ENCODE measurements at places on chromosomes 12 and 14.
A peak's percentile ranks its signal among the peaks of the same experiment; 100 is the strongest.

DNA sequence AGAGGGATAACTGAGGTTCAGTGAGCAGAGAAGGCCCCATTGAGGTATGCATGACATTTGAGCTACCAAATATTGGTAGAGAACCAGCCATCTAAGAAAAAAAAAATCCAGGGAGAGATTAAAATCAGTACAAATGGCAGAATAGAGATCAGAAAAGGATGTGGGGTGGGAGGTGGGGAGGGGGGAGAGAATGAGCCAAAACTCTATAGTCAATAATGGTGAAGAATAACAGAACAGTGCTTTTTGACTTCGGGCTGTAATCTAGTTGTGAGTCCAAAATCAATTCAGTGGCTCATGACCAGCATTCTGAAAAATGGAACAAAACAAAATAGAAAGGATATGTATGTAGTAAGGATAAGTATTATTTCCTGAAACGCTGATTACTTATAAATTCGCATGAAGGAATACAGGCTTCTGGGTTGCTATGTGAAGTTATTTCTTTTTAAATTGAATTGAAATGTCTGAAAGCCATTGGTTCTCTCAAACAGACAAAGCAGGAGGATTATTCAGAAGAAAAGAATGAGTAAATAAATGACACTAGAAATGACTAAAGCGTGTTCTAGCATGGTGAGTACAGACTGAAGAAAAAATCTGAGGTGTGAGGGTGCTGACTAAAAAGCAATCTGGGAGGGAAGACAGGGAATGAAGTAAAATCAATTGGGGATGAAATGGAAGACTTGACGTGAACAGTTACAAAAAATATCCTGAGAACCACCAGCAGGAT lies 72.4 kb downstream of the ATP2B1 start:
- peak; percentile 72 for DNase-seq

DNA sequence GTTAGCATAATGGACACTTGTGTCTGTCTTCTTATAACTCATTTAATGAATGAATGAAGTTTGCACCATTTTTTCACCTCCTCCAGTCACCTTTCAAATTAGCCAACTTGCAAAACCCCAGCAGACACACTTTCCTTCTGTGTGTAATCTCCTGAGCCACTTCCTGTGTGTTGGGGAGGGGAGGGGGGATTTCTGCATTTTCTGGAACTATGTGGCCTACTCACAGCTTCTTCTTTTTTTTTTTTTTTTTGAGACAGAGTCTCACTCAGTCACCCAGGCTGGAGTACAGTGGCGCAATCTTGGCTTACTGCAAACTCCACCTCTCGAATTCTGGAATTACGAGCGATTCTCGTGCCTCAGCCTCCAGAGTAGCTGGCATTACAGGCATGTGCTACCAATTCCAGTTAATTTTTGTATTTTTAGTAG lies 4.1 kb upstream of the SERPINA1 start:
- peak; percentile 51 for DNase-seq

- DNase-seq, result no peak
These were observed 2.5 kb downstream of the SLC7A7 start for GRCh38 chr14:22812744-22813143.

- DNase-seq, result peak; percentile 38
These were observed 3.6 kb upstream of the LGALS3 start for GRCh38 chr14:55125403-55125802.

DNA sequence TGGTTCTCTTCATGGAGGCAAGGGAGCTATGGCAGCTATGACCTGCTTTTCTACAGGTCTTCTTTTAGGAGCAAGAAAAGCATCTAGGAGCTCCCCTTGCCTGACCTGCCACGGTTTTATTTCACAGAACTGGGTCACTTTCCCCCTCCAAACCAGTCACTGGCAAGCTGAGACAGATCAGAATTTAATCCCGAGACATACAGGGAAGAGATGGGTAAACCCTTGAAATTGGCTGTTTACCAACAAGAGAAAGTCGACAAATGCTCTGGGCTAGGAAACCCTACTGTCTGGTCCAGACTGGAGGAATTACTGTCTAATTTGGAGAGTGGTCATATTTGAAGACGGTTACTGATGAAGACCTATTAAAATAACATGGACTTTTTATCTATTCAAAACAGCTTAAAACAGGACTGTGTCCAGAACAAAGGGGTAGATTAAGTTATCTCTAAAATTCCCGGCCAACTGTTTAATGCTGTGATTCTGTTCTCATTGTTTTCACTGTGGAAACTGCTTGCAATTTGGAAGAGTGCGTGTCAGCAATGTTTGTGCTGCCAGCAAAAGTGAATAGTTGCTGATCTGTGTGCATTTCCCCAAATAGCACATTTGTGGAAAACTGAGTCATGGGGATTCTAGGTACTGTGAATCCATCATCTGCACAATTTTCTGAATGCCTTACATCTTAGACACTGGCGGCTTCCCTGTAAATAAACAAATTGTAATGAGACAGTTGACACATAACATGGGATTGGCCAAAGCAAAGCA lies 73.4 kb upstream of the EEA1 start:
- DNase-seq, result peak; percentile 93

GRCh38 chr14:96790706-96791105 lies 6.5 kb upstream of the VRK1 start:
- no peak for DNase-seq

Data from M059J (cell line).